ENCODE measurements at places on chromosomes 2 and 18.

DNA sequence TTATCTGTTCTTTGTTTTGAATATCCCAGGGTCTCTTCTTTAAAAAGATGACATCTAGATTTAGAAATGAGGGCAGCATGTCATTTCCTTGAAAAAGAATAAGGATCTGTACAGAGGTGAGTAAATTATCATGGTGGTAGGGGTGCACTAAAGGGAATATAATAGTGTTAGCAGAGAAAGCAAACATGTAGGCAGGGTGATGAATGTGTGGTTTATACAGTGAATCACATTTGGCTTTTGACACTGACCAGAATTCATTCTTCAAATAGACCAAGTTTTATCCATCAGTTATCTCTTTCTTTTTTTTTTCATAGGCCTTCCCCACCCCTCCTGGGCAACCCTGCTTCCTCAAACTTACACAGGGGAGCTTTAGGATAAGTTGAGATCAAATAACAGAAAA, 184.5 kb upstream of the LRP1B start:
- DNase-seq, result no peak

DNA sequence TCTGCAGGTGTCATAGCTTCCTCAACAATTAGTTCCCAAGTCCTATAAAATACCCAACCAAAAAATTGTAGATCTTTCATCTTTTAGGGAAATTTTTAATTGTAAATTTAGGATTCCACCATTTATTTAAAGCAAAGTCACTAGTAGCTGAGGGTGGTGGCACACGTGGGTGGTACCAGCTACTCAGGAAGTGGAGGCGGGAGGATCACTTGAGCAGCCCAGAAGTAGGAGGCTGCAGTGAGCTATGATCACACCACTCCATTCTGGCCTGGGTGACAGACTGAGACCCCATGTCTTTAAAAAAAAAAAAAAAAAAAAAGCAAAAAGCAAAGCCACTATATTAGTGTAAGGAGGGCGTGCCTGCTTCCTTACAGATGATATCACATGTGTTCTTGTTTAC, 60.3 kb upstream of the GREB1L start:
- DNase-seq, result no peak

GRCh38 chr2:6352247-6352646, 513.5 kb downstream of the CMPK2 start:
- no peak for DNase-seq

DNA sequence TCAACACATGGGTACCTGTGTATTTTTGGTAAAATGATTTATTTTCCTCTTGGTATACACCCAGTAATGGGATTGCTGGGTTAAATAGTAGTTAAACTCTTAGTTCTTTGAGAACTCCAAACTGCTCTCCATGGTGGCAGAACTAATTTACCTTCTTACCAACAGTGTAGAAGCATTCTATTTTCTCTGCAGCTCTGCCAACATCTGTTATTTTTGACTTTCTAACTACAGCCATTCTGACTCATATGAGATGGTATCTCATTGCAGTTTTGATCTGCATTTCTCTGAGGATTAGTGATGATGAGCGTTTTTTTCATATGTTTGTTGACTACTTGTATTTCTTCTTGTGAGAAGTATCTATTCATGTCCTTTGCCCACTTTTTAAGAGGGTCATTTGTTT, 180.6 kb downstream of the FSIP2 start:
- no peak for DNase-seq

GRCh38 chr2:104852090-104852666, 1.7 kb upstream of the POU3F3 start:
- no peak for DNase-seq

GRCh38 chr2:150705767-150706166, 218.3 kb upstream of the RND3 start:
- DNase-seq, result no peak

DNA sequence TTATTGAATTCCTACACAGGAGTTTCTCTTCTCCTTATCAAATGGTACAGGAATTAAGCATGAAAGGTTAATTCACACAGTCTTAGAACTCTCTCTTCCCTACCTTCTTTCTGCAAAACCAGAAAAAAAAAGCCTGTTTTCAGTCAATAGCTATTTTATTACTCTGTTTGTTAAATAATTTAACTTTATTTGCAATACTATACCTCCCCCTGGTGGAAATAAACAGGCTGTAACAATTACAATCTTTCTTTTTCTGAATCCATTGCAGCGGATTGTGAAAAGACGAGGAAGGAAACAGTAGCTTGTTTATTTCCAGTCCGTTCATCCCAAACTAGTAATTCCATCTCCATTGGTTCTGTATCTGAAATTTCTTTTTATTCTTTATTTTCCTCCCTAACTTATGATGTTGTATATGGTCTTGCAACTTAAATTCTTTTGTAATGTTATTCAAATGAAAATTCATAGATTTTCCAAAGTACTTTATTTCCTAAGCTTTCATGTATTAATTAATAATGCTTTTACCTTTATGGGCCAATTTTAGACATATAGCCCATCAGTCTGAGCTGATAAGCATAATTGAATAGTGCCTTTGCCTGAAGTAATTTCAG, 165.2 kb downstream of the SH3BP4 start:
- DNase-seq, result peak; percentile 74

GRCh38 chr2:38155-38554, 8.2 kb downstream of the FAM110C start:
- DNase-seq, result no peak

DNA sequence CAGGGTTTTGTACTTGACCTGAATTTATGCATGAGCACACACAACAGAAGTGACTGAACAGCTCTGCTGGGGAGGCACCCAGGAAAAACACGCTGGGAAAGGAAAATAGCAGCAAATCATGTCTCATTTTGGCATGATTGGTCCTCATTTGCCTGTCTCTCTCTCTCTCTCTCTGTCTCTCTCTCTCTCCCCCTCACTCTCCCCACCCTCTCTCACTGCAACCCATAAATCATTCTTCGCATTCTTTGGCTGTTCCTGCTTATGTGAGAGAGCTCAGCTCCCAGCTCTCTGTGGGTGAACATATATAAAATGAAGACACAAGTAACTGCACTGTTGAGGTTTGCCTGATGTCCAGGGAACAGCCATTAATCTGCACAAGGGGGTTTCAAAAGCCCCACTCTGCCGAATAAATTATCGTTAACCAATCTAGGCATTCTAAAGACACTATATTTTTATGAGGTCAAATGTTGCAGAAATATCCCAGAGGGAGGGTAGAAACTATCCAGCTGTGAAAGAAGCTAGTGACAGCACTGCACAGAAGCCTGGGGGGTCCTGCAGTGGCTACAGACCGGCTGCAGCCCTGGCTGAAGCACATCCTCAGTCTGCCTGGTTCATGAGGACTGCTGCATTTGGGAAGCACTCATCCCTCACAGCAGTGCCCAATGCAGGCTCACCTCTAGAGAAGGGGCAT, 260.3 kb downstream of the AFF3 start:
- peak; percentile 73 for DNase-seq

GRCh38 chr2:160494201-160494644, 616 bp upstream of the RBMS1 start:
- DNase-seq, result peak; percentile 40

DNA sequence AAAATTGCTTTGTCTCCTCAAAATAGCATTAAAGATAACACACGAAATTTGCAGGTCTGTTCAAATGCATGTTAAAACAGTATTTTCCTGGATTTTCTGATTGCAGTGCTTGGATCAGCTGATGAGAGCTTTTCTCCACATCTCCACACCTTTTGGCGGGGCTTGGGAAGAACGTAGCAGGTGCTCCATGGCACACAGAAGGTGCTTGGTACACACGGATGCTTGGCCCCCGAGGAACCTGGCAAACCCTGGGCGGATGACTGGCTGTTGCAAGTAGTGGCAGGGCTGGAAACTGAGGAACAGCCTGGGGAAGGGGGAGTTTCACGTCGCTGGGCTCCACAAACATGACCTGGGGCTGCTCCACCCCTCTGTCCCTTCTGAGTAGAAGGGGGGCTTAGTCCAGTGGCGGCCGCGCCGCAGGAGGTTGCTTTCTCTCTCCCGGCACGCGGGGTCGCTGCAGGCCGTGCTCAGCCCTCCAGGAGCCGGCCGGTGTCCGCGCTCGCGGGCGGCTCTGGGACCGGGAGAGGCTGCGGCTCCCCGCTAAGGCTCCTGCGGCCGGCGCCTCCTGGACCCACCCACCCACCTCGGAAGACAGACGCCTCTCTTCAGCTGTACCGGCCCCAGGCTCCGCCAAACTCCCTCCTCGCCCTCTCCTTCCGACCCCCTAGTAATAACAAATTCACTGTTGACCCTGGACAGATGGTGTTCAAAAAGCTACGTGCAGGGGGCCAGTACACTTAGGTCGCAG, 69.3 kb downstream of the MARCO start:
- DNase-seq, result peak; percentile 29
